ENCODE measurements at places on chromosomes 16 and 17.

- DNase-seq: no peak
Measured at GRCh38 chr17:78709119-78709681, 72.9 kb downstream of the CYTH1 start.

- DNase-seq: no peak
Measured at GRCh38 chr17:75352079-75352569, 53.4 kb downstream of the GRB2 start.

DNA sequence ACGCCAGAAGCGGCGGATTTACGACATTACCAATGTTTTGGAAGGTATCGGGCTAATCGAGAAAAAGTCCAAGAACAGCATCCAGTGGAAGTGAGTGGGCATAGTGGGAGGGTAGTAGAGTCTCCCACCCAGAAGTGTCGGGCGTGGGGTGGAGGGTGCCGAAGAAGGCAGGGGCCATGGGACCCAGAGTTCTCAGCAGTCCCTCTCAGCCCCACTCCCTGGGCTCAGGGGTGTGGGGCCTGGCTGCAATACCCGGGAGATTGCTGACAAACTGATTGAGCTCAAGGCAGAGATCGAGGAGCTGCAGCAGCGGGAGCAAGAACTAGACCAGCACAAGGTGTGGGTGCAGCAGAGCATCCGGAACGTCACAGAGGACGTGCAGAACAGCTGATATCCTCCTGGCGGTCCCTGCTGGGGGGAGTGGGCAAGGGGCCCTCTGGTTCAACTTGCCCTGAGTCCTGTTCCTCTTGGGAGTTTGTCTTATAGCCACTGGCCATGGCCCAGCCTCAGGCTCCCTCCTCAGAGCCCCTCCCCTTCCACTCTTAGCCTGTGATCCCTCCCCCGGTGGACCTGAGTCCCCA is 916 bp downstream of the E2F4 start:
- DNase-seq: no peak

DNA sequence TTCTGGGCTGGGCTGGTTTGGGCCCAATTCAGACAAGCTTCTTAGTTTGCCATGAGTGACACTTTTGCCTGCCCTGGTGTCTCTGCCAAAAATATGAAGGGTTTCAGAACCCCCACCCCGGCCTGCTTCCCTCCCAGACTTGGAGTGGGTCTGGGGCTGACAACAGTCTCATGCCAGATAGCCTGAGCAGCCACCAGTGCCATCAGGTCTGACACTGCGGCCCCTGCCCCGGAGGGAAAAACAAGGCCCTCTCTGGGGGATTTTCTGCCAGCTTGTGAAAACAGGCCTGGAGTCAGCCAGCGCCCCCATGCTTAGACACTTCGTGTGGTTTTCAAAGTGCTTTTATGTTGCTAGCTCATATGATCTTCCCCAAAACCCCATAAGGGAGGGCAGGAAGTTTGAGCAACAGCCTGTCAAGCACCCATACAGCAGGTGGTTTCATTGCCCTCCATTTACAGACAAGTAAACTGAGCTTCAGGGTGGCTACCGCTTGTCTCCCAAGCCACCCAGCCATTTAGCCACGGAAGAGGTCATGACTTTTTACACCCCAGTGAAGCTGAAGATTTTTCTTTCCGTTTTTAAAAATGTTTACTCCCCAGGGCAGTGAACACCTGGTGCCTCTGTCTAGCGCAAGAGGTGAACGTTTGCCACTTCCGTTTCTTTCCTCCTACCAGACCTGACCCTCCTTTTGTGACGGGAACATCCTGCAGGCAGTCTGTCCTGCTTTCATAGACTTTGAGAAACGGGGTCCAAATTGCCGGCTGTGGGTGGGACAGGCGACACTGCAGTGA is 300.6 kb downstream of the SEC14L1 start:
- DNase-seq: peak; percentile 85

- DNase-seq: peak; percentile 15
Measured at GRCh38 chr16:3999479-4000325, 116.5 kb downstream of the ADCY9 start.

DNA sequence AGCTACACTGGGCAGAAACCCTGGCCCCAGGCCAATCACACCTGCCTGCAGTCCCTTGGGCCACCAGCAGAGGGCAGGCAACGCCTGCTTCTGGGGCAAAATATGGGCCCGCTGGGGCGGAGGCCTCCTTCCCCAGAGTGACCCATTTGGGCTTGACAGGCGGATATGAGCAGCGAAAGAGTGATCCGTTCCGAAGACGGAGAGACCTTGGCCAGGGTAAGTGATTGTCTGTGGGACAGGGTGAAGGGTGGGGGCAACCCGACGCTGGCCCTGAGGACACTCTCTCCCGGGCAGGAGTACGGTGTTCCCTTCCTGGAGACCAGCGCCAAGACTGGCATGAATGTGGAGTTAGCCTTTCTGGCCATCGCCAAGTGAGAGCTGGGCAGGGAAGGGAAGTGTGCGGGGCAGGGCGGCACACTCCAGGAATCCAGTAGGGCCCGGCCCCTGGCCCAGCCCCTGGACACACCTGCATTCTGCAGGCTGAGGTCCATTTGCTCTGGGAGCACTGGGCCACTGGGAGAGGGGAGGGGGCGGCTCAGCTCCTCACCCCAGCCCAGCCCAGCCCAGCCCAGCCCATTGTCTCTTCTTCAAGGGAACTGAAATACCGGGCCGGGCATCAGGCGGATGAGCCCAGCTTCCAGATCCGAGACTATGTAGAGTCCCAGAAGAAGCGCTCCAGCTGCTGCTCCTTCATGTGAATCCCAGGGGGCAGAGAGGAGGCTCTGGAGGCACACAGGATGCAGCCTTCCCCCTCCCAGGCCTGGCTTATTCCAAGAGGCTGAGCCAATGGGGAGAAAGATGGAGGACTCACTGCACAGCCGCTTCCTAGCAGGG is 3.5 kb upstream of the NHERF1 start:
- peak; percentile 84 for DNase-seq

GRCh38 chr17:74525781-74526288 is 5.4 kb downstream of the CD300LB start:
- no peak for DNase-seq

GRCh38 chr16:57686577-57686976 is 8.0 kb upstream of the DRC7 start:
- no peak for DNase-seq

GRCh38 chr16:22007509-22008214 is at the start of gene MOSMO:
Gene MOSMO, plus strand, starts transcription at chr16:22008111. Its CDS starts 191 bp downstream, at chr16:22008302.
- DNase-seq: peak; percentile 64

- no peak for DNase-seq
Measured at GRCh38 chr17:81576621-81577277, 24.6 kb upstream of the FAAP100 start.

GRCh38 chr17:436571-436970 is 84.0 kb upstream of the RPH3AL start:
- DNase-seq: no peak

- DNase-seq: no peak
Measured at GRCh38 chr17:73787076-73788059, 143.1 kb upstream of the SDK2 start.

DNA sequence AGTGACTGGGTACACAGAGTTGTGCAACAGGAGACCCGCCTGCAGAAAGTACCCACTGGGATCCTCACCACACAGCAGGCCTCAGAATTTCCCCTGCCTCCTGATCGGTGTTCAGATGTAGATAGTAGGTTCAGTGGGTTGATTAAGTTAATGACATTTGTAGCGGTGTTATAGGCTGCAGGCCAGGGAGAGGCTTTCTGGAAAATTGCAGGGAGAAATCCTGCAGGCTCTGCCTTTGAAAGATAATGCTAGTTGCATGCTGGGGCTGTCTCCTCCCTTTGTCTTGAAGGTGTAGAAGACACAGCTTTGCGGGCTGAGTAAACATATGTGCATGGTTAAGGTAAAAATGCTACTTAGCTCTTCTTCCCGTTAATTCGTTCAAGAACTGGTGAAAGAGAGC is 406.3 kb upstream of the RBFOX1 start:
- no peak for DNase-seq

DNA sequence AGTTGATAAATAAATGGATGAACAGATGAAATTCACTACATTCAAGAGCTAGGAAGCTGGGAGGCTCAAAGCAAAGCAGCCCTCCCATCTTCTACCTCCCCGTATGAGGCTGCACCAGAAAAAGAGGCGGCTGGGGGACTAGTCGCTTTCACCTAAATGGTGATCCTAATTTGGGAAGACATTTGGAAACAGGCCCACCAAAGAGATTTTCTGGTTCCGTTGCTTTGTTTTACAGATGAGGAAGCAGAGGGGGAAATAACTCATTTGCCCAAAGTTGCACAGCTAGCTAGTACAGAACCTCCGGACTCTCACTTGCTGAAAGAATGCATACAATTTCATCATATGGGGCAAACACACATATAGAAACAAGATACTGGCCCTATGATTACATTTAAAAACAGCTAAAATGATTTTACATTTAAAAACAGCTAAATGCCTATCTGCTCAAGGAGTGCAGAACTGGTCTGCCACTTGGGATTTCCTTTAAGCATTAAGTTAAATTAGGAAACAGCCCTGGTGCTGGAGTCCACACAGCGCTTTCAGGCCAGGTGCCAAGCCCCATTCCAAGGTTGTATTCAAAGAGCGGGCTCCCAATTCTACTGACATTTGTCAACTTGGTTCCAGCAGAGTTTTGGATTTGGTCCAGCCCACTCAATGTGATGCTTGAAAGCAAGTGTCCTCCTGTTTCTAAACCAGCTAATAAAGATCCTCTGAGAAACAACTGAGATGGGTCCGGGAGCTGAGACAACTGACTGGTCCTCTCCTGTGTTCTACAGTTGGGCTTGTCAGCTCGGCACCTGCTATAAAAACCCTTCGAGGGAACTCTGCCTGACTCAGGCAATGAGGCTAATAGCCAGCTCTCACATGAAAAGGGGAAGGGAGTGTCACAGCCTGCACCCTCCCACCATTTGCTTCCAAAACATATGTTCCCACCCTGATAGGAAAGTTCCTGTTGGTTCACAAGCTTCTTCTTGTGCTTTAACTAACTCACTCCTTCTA is 11.7 kb downstream of the ERN1 start:
- peak; percentile 32 for DNase-seq

DNA sequence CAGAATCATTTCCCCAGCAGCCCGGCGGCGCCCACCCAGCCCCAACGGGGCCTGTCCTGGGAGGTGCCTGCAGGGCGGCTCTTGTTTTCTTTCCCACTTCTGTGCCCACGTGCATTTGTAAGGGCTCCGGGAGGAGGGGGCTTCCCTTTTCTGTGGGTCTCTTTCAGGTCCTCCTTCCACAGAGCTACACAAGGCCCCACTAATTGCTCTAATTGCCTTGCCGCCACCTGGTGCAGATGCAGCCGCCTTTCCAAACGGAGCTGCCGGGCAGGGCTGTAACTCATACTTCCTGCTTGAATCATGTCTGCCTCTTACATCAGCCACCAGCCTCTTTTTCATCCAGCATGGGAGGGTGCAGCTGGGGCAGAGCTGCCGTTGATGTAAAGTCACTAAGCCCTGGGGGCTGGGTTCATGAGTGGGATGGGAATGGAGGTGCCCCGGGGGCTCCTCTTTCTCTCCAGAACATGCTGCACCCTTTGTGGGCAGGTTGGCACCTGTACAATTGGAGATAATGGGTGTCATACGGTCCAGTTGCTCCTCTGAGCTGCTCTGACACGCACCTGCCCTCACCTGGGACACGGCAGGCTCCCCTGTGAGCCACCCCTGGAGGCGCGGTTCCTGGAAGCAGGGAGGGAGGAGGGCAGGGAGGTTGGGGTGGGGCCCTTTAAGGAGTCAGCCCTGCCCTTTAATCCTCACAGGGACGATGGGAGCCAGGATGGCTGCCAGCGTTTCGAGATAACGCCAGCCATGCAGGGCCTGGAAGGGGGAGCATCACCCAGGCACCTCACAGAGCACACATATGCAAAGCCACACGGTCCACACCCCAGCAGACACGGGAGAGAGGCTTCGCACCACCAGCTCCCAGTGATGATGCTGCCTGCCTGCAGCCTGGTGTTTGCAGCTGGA is 41.1 kb upstream of the KLHDC4 start:
- DNase-seq: no peak

DNA sequence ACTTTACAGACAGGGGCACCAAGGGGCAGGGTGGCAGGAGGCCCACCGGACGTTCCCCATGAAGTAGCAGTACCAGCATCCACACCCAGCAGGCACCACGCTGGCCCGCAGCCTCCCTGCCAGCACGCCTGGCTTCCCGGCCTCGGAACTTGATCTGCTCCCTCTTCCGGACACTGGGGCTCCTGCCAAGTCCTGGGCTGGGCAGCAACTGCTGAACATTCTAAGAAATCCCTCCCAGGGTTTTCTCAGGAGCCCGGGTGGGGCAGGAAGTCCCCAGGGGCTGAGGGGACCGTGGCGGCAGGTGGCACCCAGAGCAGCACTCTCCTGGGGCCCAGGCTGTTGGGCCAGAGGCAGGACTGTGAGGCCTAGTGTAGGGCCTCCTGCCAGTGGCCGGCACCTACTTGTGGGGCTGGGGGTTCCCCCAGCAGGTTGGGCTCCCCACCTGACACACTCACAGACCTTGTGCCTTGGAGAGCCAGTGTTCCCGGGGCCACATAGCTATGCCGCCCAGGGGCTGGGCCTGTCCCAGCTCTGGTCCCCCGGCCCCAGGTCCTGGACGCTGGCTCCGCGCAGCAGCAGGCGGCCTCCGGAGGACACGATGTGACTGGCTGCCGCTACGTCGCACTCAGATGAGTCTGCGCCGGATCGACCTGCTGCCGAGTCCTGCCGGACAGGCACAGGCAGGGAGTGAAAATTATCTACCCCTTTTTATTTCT is 86.2 kb upstream of the CBX4 start:
- no peak for DNase-seq

GRCh38 chr17:8887834-8888703 is 20.6 kb upstream of the PIK3R6 start:
- no peak for DNase-seq

- no peak for DNase-seq
Measured at GRCh38 chr16:53159781-53160436, 105.1 kb downstream of the CHD9 start.

DNA sequence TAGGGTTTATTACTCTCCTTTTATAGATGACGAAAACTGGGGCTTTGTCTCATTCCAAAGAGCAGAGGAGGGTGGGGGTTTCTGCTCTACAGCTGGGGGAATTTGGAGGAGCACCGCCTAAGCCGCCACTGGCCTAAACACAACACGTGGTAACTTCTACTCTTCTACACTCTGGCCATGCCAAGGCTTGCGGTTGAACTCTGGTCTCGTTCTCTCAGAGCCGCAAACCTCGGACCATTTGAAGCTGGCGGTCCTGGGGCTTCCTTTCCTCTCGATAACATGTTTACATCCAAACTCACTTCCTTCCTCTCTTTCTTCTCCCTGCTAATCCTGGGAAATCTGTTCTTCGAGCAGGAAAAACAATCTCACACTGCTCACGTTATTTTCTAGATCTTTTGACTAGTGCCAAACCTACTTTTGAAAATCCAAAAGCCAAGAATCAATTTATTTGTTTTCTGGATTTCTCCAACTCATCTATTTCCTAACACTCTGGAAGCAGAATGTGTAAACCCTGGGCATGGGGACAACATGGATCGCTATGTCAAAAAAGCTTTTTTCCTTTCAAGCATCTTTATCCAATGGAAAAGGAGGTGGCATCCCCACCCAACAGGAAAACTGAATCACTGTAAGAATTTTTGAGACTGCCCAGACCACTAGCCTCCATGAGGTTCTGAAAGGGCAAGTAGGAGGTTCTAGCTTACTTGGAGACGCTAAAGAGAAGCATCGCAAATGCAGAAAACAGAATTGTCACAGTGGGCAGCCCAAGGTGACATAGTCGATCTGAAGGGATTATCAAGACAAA is 13.6 kb upstream of the EEF2K start:
- DNase-seq: peak; percentile 93
